ENCODE measurements at places on chromosomes 13 and 19.

- DNase-seq: peak; percentile 98
Measured at GRCh38 chr19:57947419-57948134, at the start of gene ZNF256. ZNF256 (minus strand) TSS chr19:57947706; CDS start chr19:57947474, 232 bp downstream.

DNA sequence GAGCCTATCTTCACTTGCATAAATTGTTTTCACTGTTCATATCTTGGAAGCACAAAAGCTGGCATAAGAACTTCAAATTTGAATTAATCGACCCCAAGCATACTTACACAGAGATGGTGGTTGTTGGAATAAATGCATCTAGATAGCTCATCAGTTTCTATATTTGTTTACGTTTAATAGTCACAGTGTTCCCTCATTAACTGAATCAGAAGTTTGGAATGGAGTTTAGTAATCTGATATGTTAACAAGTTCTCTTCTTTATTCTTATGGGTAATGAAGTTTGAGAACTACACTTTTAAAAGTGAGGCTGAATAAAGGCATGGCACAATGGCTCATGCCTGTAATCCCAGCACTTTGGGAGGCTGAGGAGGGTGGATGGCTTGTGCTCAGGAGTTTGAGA is 886.7 kb upstream of the PCDH20 start:
- DNase-seq: no peak

GRCh38 chr13:95074820-95075219 is 226.4 kb downstream of the ABCC4 start:
- no peak for DNase-seq

- no peak for DNase-seq
Measured at GRCh38 chr13:20482275-20482761, 43.3 kb downstream of the CRYL1 start.

DNA sequence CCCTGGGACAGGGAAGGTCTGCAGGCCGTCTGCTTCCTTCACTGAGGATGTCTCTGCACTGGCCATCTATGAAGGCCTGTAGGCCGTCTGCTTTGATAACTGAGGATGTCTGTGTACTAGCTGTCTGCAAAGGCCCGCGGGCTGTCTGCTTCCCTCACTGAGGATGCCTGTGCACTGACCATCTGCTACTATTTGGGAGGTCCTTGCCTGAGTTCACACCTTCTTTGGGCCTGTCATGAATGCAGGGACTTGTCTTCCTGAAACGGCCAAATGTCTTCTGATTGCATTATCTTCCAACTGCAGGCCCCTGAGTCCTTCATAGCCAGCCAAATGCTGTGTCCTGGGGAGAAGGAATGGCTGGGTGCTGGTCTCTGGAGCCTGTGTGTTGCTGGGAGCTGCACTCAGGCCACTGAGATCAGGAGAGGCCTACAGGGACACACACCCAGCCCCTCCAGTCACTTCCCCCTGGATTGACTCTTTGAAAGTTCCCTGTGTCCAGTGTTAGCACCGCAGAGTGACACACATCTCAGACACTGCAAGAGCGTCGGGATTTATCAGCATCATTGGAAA is 72.9 kb downstream of the TEX29 start:
- DNase-seq: no peak

DNA sequence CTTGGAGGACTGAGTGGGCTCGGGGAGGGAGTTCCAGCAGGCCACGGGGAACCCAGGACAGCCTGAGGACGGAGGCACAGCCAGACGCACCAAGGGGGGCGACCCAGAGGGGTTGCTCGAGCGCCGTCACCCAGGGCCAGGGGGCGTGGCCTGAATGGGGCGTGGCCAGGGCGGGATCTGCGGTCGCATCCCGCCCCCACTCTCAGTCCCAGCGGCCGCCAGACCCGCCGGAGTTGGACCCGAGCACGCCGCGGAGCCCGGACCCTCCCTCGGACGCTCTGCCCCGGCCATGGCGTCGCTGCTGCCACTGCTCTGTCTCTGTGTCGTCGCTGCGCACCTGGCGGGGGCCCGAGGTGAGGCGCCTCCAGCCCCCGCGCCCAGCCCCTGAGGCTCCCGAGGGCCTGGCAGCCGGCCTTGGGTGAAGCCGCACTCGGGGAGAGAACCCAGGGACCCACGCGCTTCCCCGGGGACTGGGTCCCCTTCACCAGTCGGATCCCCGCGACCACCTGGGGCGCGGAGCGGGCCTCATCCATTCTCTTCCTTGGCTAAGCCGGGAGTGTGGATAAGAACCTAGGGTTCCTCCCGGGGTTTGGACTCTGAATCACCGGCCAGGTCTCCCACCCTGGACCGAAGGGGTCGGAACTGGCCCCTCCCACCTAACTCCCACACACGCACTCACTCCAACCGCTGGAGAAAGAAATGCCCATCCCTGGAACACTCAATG is at the start of gene CILP2:
TSS of gene CILP2 (plus strand) at position 205 of the 724 bp plus-strand sequence. CDS start at position 290, 85 bp downstream.
- peak; percentile 75 for DNase-seq

GRCh38 chr13:66214467-66214866 is 1015.7 kb downstream of the PCDH9 start:
- DNase-seq: no peak

DNA sequence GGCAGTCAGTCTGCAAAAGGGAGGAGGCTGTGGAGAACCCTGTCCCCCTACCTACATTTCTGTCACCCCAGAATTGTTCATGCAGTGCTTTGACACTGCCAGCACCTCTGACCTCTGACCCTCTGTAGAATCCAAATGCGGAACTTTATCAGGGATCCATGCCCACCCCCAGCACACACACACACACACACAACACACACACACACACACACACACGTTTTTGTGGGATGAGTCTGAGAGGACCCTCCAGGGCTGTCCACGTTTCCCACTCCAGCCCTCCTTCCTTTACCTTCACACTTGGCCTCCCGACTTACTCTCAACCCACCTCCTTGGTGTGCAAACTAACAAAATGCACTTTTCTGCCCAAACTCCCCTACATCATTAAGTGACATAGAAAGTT is 42.3 kb upstream of the TSHZ3 start:
- no peak for DNase-seq

DNA sequence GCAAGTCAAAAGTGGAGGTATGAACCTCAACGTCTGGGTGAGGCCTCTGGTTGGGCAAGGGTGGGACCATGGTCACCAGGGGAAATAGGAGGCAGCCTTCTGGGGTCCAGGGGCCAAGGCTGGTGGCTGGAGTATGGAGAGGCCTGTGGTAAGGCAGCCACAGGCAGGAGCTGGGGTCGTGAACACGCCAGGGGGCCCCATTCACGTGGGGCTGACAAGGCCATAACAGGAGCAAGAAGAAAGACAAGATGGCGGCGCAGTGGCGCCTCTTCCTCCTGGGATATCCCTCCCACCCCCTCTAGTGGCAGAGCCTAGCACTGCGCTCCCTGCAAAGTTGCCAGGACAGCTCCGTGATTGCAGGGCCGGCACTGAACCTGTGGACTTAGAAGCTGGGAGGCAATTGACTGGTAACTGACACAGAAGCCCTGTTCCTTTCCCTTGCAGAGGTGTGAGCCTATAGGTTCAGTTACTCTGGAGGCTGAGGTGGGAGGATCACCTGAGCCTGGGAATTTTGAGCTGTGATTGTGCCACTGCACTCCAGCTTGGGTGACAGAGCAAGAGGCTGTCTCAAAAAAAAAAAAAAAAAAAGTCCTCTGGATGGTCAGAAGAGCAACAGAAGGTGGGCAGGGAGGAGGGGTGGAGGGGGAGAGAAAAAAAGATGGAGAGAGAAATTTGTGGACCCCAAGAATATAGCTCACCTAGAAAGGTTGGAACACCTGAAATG is 19.7 kb upstream of the EDDM13 start:
- DNase-seq: peak; percentile 89

Data from eye (tissue), 1 donor.